ENCODE measurements at places on chromosomes 7 and 10.

DNA sequence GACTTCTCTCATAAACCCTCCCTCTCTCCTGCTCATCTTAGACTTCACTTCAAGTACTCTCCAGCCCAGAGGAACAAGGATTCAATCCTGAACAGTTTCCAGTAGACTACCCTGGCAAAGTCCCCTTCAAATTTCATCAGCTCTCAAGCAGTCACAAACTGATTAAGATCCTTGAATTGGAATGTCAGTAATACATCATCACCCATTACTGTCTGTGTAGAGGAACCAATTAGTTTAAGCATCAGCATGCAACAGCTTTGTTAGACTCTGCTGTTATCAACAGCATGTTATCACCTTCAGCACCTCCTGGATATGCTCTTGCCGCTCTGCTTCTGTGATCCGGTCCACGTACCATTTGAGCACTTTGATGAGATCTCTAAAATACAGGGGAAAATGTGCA lies 307.0 kb upstream of the IMMP2L start:
- no peak for DNase-seq

GRCh38 chr7:130305433-130306042 lies 12.6 kb downstream of the CPA4 start:
- DNase-seq: no peak

- no peak for DNase-seq
Observed at GRCh38 chr7:33458581-33458980, 329.2 kb downstream of the BBS9 start.

DNA sequence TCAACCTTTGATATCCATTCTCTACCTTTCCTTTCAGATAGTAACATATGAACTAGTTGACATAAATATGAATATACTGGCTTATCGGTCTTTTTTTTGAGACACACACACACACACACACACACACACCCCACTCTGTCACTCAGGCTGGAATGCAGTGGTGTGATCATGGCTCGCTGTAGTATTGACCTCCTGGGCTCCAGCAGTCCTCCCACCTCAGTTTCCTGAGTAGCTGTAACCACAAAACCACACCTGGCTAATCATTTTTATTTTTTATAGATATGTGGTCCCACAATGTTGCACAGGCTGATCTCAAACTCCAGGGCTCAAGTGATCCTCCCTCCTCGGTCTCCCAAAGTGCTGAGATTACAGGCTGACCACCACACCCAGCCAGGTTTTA lies 14.2 kb upstream of the NT5C3A start:
- DNase-seq: no peak

GRCh38 chr10:104589431-104589830 lies 51.7 kb upstream of the SORCS3 start:
- no peak for DNase-seq

DNA sequence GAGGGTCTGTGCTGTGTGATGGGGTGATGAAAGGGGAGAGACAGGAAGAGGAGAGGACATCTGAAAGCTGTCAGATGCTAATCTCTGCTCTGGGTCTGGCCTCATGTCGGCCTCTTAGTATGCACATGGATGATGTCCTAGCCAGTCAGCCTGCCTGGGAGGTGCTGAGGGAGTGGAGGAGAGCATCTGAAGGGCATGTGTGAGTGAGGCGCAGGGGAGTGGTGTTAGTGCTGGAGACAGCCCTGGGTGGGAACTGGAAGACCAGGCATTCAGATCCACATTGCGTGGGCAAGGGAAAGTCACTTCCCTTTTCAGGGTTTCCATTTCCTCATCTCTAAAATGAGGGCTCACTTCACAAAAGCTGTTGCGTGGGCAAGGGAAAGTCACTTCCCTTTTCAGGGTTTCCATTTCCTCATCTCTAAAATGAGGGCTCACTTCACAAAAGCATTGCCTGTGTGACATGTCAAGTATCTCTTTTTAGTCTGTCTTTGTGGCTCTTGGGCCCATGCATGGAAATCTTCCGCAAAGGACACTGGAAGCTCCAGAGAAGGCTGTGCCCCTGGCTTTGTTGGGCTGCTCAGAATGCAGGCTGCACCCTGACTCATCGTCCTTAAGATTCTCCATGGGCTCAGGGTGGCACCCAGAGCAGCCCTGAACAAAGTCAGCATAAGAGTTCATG lies 10.0 kb downstream of the SFTPD start:
- peak; percentile 6 for DNase-seq

- no peak for DNase-seq
Observed at GRCh38 chr10:113932854-113933253, 78.4 kb downstream of the NHLRC2 start.

DNA sequence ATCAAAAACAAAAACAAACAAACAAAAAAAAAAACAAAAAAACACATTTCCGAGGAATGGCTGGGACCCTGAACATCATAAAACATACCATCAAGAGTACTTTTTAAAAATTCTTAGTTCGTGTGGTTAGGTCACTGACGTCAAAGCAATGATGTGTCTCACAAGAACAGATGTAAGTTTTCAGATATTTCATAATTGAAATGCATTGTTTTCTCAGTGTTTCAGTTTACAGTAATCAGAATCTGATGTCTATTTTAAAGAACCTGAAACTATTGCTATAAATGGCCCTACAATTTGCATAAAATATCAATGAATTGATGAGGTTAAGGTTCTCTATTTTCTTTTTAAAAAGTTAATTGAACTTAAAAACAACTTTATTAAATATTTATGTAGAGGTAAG lies 103.7 kb upstream of the HGF start:
- no peak for DNase-seq

- DNase-seq: no peak
Observed at GRCh38 chr7:10940704-10941355, 32.8 kb upstream of the PHF14 start.

GRCh38 chr10:89633484-89633883 lies 11.6 kb downstream of the PANK1 start:
- DNase-seq: no peak

DNA sequence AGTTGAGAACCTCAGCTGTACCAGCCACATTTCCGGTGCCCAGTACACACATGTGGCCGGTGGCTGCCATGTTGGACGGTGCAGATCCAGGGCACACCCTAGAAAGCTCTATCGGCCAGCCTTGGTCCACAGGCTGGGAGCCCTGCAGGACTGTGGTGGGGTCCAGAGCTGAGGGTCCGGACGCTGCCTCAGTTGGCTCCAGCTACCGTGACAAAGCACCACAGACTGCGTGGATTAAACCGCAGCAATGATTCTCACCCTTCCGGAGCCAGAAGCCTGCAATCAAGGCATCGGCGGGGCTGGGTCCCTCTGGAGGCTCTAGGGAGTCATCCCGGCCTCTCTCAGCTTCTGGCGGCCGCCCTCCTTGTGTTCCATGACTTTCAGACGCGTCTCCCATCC lies 50.1 kb downstream of the PDGFA start:
- no peak for DNase-seq

- DNase-seq: no peak
Observed at GRCh38 chr7:106110238-106110560, 1.9 kb downstream of the SYPL1 start.

GRCh38 chr10:86368046-86368445 lies 1.5 kb upstream of the GRID1 start:
- DNase-seq: peak; percentile 30

GRCh38 chr7:142799437-142799835 lies 28.7 kb downstream of the PRSS2 start:
- DNase-seq: peak; percentile 13

DNA sequence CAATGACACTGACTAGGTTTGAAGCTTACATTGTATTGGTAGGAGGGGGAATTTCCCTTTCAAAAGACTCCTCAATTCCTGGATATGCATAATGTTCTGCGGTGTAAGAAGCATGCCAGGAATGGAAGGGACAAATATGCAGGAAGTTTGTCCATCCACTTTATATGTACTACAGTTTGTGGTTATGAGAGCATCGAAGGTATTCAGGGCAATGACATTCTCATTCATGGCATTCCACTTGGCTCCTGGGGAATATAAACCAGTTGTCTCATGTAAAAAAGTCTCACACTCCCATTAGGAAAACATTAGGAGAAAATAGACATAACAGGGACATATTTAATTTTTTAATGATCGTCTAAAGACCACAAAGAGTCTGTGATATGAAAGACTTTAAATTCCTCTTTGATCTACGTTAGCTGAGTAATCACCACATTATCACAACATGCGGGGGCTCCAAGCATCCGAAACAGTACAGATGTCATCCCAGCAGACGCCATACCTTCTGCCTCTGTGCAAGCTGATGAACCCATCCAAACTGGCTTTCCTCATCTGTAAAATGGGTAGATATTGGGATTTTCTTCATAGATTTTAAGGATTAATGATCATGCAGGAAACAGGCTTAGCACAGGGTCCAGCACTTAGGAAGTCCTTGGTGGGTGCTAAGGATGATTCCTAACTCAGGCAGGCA lies 675.3 kb downstream of the INHBA start:
- no peak for DNase-seq

GRCh38 chr7:41449694-41450093 lies 253.2 kb downstream of the INHBA start:
- DNase-seq: no peak

DNA sequence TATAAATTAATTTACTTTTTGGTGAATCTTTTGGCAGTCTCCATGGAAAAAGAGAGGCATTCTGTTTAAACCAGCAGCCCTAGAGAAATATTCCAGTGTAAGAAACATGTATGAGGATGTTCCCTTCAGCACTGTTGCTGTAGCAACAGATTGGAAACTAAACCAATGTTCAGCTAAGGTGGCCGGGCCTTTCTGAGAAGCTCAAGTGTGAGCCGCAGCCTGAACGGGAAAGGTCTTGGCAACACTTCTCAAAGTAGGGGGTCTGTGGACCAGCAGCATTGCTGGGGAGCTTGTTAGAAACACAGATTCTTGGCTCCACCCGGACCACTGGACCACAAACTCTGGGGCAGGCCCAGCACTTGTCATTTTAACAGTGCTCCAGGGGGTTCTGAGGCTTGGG lies 36.2 kb downstream of the RAMP3 start:
- no peak for DNase-seq

DNA sequence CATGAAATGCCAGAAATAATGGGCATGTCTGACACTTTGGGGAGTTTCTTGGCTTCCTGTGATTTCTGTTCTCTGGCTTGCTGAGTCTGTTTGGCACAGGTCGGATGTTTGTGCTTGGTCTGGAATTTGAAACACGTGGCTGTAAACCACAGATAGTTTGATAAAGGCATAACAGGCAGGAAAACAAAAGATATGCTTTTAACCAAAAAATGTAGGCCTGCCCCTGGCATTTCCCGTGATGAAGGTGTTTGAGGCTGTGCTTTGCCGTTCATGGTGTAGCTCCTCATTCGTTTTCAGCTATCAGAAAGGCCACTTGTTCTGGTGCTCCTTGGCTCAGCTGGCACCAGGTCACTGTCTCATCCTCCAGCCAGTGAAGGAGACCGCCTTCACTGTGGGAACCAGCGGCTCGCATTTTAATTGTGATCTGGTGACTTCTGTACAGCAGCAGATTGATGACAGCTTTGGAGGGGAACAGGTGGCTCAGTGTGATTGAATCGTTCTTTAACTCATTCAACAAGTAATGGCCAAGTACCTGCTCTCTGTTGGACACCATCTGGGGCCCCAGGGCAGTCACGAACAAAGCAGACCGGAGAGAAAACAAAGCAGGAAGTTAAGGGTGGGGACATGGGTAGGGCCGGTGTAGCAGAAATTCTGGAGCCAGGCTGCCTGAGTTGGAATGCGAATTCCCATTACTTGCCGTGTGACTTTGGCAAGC lies 111.5 kb downstream of the CCNY start:
- no peak for DNase-seq

DNA sequence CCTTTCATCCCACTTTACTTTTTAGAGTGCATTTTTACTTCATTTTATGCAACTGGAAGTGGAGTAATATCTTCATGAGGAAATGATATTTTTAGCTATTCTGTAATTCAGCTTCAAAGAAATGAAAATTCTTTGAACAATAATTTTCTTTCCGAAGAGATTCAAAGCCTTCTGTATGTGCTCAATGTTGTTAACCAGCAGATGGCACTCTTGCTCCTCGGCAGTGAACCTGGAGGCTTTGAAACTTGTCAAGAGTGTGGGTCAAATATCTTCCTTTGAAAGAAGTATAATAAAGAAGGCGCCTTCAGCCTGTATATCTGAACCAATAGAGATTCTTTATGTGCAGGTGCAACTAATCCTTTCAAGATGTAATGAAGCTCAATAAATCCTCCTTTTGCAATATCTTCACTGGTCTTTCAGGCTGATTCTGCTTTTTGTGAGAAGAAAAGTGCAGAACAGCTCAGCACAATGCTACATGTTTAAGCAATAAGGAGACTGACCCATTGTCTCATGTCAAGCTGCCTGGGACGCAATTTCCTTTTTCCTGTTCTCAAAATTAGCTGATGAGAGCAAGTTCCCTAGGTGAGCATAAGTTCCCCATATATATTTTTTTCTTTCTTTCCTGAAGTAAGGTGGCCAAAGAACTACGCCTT lies 258.4 kb downstream of the SEMA3A start:
- DNase-seq: peak; percentile 57

- no peak for DNase-seq
Observed at GRCh38 chr7:43594020-43594419, 11.1 kb downstream of the STK17A start.

- no peak for DNase-seq
Observed at GRCh38 chr7:124399941-124400340, 365.7 kb downstream of the GPR37 start.

GRCh38 chr7:83528925-83529423 lies 120.0 kb downstream of the SEMA3E start:
- no peak for DNase-seq

DNA sequence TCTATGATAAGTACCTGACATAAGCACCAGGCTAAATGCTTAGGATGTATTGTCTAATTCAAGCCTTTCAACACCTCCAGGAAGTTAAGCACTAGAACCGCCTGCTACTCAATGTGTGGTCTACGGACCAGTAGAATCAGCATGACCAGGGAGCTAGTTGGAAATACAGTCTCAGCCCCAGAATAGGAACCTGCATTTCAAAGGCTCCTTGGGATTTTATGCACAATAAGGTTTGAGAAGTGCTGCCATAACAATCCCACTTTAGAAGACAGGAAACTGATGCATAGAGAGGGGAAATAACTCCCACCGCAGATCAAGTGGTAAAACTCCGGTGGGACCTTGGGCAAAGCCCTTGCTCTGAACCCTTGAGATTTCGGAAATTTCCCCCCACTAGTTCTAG lies 8.8 kb upstream of the DUSP5 start:
- DNase-seq: no peak

- DNase-seq: no peak
Observed at GRCh38 chr10:121250995-121251764, 347.1 kb downstream of the FGFR2 start.

- peak; percentile 58 for DNase-seq
Observed at GRCh38 chr7:107387128-107387527, 82.7 kb upstream of the GPR22 start.

- no peak for DNase-seq
Observed at GRCh38 chr7:49398746-49399145, 374.7 kb upstream of the VWC2 start.
